Stimulated activated CD8-positive, alpha-beta memory T cell treated with anti-CD3 and anti-CD28 coated beads, Interleukin-15, amount 100 ng/mL, for 4 hours (primary cell): ENCODE measurements at places on chromosomes 16 and 17.

- DNase-seq = no peak
Observed at GRCh38 chr17:66406701-66407644, 104.6 kb downstream of the PRKCA start.

- DNase-seq = no peak
Observed at GRCh38 chr16:17129971-17130370, 340.8 kb downstream of the XYLT1 start.

GRCh38 chr17:59428916-59429485 lies 97.5 kb downstream of the YPEL2 start:
- no peak for DNase-seq

DNA sequence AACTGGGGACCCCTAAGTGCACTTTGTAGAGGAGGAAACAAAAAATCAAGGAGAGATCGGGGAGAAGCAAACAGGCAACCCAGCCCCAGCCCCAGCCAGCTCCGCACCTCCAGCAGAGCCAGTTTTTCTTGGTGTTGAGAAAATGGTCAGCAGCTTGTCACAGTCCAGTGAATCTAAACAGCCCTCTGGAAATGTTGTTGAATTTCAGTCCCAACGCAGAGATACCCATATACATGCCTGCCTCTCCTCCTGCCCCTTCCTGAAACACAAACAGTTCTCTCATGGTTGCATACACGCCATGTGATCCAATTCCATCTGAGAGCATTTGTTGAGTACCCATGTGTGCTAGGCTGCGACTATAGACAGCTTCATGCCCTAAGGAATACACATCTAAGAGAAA lies 42.4 kb upstream of the LHX1 start:
- no peak for DNase-seq

- DNase-seq = no peak
Observed at GRCh38 chr17:50828508-50829170, 6.7 kb upstream of the WFIKKN2 start.
